ENCODE measurements at places on chromosomes 6 and 20. TPM values are rescaled to one million over a fixed set of nuclear protein-coding genes. Genes with fewer than 3 reads are reported as not detected.

Gene CABLES2
- total RNA-seq: 2.4 TPM

- no peak for ATAC-seq
These were observed 172.1 kb downstream of the MTFR2 start for GRCh38 chr6:136077834-136078576.

Gene ZNF341
- 1.6 TPM for total RNA-seq

- no peak for ATAC-seq
These were observed 260.2 kb upstream of the IRAK1BP1 start for GRCh38 chr6:78607189-78607588.

GRCh38 chr6:52438926-52439325, 18.8 kb downstream of the EFHC1 start:
- ATAC-seq: no peak

- no peak for ATAC-seq
These were observed 105.9 kb upstream of the CARMIL1 start for GRCh38 chr6:25173246-25173645.
